Stimulated activated CD8-positive, alpha-beta memory T cell treated with anti-CD3 and anti-CD28 coated beads, Interleukin-15, amount 100 ng/mL, for 4 hours (primary cell): ENCODE measurements at places on chromosomes 7 and 10.

- DNase-seq = no peak
These were observed 102.8 kb downstream of the PIP4K2A start for GRCh38 chr10:22611425-22612115.

DNA sequence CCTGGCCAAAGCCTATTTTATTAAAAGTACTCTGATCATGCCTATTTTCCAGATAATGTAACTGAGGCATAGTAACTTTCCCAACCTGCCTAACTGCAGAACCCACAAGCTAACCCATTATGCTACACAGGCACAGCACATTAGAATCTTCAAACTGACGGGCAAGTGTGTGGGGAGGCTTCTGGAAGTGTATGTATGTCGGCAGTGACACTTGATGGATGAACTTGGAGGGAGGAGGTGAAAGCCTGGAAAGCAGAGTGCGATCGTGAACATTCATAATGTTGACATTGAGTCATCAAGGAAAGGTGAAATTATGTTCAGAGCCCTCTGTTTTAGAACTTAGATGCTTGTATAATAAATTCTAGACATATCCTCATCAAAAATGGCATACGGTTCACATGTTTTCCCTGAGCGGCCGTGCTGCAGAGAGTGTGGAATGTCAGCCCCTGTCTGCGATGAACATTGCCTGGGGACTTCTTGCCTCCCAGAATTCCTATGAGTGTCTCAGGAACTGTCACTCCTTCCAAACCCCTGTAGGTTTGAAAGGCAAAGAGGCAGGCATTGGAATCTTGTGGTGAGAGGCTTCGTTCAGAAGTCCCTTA lies 102.4 kb downstream of the SLIT1 start:
- DNase-seq = no peak

DNA sequence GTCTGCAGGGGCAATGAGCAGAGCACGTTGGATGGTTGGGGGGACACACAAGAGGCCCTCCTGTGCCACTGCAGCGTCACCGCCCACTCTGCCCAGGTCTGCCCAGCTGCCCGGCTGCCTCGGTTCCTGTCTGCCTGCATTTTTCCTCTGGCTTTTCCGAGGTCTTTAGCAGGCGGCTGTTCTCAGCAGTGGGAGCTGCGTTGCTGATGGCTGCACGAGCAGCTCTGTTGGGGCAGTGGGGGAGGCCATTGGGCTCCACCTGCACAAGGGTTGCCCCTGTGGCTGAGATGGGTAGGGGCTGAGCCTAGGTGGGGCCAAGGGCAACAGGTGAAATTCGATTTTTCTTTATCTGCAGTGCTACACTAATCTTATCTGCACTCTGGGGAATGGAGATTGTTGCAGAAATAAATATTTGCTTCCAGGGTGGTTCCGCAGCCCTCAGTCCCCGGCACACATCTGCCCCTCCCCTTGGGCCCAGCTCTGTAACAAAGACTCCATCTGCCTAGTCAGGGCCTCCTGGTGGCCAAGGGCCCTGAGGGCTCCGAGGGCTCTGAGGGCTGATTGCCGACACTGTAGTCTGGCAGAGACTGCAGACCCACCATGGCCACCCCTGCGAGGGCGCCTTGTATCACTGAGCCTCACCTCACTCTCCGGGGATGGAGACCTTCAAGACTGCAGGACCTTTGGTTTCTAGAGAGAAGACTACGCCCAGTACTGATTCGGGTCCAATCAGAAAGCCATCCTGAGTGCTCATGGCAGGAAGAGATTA lies 141.7 kb upstream of the SHH start:
- DNase-seq = no peak

GRCh38 chr7:112160771-112161150 lies 45.4 kb downstream of the DOCK4 start:
- DNase-seq = no peak

- no peak for DNase-seq
These were observed 9.6 kb upstream of the ELN start for GRCh38 chr7:74018246-74018895.

GRCh38 chr7:26398756-26399509 lies 107.3 kb downstream of the SNX10 start:
- DNase-seq = no peak

GRCh38 chr7:135775230-135775629 lies 26.6 kb upstream of the FAM180A start:
- no peak for DNase-seq

DNA sequence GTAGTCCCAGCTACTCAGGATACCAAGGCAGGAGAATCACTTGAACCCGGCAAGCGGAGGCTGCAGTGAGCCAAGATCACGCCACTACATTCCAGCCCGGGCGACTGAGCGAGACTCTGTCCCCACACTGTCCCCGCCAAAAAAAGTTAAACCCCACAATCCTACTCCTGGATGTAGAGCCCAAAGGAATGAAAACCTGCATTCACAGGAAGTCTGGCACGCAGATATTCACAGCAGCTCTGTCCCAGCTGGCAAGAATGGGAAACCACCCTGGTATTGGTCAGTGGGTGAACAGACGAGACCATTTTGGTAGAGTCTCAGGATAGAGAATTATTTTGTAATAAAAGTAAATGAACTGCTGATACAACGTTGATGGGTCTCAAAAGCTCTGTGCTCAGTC lies 225.2 kb downstream of the MAD1L1 start:
- DNase-seq = no peak

DNA sequence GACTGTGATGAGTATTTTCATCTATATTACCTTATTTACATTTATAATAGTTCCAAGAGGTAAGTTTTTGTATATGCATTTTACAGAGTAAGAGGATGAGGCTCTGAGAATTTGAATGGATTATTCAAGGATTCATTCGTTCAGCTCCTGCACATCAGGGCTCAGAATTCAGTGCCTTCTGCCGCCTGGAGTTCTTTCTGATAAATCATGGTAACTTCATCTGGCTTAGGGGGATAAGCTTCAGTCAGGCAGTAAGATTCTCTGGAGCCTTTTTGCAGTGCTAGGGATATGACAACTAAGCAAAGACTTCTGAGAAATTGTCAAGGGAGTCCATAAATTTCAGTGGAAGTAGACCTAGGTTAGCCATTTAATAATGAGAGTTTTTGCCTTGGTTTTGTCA lies 668.6 kb downstream of the NRG3 start:
- no peak for DNase-seq

GRCh38 chr10:10804998-10805740 lies 212.5 kb upstream of the CELF2 start:
- DNase-seq = no peak

DNA sequence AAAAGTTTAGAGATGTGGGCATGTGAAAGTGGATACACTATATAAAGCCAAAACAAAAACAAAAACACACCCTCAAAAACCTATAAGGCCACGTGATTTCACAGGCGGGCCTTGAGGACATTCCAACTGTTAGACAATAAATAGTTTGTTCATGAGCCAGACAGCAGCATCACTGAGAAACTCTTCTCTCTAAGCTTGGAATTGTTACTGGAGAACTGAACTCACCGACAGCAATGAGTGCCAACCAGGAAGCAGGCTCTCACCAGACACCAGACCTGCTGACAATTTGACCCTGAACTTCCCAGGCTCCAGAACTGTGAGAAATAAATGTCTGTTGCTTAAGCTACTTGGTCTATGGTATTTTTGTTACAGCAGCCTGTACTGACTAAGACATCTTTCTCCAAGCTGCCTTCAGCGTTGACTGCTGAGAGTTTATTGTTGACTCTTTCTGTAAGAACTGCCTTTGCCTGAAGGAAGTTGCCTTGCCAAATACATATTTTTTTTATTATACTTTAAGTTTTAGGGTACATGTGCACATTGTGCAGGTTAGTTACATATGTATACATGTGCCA lies 107.5 kb downstream of the EPDR1 start:
- DNase-seq = no peak

DNA sequence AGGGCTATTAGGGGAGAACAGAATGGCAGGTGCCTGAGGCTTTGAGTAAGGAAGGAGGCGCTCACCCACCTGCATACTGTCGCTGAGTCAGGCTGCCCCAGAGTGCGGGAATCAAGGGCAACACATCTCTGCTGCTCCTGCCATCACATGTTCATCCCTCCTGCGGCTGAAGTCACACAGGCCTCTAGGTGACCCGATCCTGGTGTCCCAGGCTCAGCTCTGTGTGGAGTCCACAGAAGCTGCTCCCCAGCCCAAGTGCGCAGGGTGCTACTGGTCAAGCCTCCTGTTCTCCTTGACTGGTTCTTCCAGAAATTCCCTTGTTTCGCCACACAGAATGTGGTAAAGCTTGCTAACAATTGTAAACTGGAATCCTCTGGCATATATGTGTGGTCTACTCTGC lies 96.9 kb upstream of the IL6 start:
- no peak for DNase-seq

DNA sequence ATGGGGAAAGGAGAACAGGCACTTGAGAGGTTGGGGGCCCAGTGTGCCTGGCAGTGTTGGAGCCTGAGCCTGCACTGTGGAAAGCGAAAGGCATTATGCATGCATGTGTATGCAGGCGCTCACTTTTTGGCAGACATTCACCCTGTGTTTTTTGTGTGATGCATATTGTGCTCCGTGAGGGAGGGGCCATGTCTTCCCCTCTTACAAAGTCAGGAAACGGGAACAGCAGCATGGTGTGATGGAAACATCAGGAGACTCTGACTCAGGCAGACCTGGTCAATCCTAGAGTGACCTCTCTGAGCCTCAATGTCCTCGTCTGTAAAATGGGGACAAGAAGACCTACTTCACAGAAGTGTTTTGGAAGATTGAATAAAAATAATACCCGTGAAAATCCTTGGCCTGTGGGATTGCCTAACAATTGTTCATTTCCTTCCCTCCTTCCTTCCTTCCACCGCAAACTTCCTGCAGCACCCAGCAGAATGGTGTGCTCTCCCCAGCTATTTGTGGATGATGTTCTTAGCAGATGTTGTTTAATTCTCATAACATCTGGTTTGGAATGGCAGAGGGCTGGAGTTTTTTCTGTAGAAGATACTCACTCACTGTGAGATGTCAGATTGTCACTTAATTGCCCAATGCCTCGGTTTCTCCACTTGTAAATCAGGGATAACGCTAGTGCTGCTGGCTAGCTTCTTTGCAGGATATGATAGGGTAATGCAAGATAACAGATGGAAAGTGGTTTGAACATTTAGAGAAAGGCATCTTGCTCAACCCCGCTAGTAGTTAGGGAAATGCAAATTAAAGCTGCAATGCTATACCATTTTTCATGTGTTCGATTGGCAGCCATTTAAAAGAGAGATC lies 39.8 kb downstream of the CDH23 start:
- DNase-seq = no peak

DNA sequence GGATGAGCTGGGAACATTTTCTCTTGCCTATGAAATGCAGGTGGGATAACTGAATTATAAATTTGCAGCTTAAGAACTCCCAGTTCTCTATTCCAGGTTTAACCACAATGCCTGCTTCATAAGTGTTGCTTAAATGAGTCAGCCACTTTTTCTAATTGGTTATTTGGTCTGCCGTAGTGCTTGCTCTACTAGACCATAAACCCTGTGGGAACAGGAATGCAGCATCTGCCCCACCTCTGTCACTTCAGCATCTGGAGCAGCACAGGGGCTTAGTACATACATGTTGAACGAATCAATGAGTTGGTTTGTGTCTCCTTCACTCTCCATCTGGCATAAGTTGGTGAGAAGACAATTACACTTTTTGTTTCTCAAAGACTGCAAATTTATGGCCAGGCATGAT lies 95.2 kb upstream of the PTER start:
- no peak for DNase-seq

- no peak for DNase-seq
These were observed 378.0 kb upstream of the SEMA3D start for GRCh38 chr7:85564861-85565260.

DNA sequence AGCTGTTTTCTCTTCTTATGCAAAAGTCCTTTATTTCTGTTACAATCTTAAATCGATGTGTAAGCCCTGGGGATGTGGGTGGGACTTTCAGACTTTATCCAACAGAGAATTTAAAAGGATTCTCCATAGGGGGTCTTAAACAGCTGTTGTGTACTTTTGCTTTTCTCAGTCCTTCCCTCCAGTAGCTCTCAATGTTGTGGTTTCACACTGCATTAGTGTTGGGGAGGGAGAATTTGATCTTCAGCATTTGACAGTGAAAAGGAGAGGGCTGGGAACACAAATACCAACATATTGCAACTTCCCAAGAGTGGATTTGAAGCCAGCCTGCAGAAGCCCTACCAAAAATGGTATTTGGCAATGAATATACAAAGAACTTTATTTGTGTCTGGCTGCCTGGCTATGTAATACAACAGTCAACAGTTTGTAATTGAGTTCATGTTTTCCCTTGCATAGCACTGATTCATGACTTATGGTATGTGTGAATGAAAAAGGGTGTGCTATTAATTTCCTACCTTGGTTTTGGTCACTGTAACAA lies 80.1 kb upstream of the CAPZA2 start:
- no peak for DNase-seq

DNA sequence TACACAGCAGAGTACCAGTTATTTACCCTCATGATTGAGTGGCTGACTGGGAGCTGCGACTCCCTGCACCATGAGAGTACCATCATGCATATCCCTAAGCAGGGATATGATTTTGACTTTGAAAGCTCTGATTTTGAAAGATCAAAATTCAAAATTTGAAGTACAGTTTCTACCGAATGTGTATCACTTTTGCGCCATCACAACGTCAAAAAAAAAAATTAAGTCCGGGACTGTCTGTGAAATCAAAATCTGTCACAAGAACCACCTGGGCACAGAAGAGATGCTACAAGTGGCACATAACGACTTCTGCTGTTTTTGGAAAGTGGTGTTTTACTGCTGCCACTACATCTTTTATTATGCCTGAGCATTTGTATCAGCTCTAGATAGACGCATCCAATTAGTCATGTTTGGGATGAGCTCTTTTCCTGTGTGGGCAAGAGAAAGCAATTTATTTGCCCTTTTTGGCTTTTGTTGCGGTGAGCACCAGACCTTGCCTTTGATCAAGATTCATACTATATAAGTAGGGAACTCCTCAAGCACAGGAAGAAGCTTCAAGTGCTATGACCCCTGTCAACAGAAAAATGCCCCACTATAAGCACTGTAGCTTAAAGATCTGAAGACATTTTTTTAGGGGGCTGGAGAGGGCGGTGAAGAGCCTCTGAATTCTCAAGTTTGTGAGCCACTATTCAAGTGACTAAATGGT lies 10.7 kb downstream of the MTPN start:
- no peak for DNase-seq

DNA sequence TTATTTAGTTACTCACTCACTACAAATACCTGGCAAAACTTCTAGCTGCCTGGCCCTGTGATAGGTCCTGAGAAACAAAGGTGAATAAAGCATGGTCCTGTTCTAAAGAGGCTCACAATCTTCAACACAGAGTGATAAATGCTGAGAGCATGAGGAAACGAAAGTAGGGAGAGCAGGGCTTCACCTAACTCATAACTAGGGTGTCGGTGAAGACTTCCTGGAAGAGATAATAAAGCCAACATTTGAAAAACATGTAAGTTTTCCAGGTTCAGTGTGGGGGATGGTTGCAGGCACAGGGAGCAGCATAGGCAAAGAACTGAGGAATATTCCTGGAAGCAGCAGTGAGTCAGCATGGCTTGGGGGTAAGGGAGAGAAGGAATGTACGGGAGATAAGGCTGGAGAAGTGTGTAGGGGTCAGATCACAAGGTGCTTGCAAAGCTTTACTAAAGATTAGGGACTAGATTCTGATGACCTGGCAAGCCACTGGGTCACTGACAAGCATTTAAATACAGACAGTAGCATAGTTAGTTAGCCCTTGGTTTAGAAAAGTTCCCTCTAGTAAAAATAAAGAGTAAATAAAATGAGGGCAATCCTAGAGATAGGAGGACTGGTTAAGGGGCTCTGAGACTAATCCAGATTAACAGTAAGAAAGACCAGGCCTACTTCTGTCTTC lies 5.1 kb downstream of the KEL start:
- DNase-seq = no peak
